ENCODE measurements at places on chromosomes 1 and 21.

GRCh38 chr1:10033359-10033845 is 644 bp downstream of the UBE4B start:
- DNase-seq = peak; percentile 32

- no peak for DNase-seq
Measured at GRCh38 chr1:1982379-1983232, 21.0 kb downstream of the CFAP74 start.

DNA sequence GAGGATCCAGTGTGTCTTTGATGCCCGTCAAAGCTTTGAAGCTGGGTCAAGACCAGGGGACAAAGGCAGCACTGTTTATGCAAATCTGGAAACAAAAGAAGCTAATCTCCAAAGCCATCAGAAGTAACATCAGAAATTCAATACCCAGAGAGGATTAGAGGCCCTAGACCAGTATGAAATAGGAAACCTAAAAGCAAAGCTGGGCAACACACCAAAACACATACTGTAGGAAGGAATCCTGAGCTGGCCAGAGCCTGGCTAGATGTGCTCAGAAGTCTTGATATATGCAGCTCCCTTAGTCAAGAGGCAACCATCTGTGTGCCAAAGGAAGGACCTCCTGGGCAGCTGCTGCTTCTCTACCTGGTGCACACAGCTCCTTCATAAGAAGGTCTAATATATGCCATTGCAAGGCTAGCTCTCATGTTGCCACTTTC is 12.3 kb downstream of the COLGALT2 start:
- DNase-seq = peak; percentile 76

DNA sequence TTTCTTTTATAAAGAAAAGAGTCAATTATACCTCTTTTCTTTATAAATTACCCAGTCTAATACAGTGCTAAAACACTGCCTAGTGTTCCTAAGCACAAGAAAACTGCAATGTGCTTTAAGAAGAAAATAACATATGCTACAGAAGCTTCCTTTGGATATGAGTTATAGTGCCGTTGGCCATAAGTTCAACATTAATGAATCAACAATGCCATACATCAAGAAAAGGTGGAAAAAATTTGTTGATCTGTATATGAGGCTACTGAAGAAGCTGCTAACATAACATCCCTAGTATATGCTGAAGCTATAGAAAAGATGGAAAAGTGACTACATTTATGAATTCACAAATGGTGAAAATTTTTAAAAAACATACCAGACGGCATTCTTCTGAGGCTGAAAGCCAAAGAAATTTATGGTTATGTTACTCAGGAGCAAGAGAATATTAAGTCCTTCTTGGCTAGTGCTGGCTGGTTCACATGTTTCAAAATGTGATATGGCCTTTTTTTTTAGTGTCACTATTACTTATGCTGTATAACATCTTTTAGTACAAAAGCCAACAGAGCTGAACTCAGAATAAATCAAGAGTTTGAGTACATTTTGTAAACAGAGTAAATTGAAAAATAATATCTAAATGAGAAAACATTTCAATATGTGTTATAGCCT is 743.2 kb upstream of the RGS18 start:
- no peak for DNase-seq

DNA sequence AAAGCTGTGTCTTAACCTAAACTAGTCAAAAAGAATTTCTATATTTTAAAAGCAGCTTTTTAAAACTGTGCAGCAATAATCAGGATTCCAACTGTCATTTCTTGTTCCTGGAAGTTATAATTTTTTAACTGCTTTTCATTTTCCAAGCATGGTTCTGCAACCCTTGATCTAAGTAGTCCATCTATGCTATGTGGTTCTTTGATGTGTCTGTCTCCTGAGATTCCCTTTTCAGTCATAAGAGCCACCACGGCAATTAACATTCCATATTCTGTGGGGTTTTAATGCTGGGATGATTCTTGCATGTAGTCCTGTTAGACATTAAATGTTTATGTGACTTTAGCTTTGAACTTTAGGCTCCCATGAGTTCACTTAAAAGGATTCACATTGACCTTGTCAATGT is 220.4 kb downstream of the TPR start:
- DNase-seq = no peak

DNA sequence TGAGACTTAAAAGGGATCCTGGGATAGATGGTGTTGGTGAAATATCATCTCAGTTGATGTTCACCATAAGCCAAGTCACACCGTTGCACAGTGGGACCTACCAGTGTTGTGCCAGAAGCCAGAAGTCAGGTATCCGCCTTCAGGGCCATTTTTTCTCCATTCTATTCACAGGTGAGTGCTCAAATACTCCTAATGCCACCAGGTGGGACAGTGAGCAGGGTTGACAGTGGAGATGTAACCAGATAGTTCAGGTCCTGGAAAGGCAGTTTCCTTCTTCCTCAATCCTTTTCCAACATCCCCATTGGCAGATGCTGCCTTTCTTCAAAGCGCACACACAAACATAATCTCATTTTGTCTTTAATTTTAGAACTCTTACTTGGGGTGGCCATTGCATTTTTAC is 11.6 kb downstream of the CD160 start:
- no peak for DNase-seq

DNA sequence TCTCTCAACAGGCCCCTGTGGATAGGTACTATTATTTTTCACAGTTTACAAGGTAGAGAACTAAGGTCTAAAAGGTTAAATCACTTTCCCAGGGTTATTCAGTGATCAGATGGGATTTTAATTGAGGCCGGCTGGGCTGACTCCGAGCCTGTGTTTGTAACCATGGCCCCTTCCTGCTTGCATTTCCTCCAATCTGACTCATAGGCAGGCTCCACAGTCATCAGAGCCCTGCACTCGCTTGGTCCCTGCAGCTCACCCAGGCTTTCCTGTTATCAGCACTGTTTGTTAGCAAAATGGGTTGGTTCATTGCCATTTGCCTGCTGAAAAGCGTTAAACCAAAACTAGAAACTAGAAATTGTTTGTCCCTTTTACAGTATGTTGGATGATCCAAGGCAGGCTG is 41.4 kb upstream of the LMX1A start:
- DNase-seq = peak; percentile 74

DNA sequence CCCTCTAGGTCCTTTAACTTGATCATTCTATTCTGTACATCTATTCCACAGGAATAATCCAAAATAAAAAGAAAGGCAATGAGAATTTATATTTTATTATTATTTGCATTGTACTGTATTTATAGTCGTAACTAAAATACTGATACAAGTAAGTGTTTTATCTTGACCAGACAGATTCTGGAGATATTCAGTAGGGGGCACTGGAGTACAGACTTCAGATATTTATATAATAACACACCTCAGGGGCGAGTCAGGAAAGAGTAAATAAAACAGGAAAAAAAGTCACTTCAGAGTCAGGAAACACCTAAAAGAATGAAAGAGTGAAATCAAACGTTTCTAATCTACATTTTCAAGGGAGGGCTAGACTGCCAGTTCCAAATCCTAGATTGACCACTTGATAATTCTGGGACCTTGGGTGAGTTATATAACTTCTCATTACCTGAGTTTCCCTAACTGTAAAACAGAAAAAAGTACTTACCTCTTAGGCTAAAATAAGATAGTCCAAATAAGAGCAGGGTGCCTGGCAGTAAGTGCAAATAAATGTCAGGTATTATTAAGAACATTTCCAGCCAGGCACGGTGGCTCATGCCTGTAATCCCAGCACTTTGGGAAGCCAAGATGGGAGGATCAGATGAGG is 31.1 kb upstream of the MTF1 start:
- DNase-seq = peak; percentile 41

GRCh38 chr21:42161956-42162681 is 56.8 kb upstream of the ABCG1 start:
- DNase-seq = no peak

DNA sequence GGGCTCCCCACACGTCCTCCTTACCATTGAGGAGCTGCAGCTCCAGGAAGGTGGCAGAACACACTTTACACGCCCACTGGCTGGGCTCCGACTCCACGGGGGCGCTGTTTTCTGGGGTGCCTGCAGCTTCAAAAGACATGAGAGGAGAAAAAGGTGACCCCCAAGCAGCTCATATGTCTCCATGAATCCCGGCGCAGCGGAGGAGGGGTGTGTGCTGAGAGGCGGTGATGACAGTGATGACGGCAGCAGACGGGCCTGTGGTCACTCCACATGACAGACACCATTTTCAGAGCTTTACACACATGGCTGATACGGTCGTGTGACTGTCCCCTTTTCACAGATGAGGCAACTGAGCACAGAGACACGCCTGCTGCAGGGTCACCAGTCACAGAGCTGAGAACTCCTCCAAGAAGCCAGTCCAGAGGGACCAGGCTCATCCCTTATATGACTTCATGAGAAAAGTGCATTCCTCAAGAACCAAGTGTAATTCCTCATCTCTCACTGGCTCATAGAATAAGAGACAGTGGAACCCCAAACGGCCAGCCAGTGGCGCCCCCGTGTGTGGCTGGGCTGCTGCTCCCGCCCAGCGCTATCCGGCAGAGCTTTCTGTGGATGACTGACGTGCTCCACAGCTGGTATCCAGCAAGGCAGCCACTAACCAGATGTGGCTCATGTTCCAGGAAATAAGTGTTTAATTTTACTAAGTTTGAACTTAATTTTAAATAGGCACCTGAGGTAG is 31.9 kb downstream of the PRDM15 start:
- peak; percentile 73 for DNase-seq

DNA sequence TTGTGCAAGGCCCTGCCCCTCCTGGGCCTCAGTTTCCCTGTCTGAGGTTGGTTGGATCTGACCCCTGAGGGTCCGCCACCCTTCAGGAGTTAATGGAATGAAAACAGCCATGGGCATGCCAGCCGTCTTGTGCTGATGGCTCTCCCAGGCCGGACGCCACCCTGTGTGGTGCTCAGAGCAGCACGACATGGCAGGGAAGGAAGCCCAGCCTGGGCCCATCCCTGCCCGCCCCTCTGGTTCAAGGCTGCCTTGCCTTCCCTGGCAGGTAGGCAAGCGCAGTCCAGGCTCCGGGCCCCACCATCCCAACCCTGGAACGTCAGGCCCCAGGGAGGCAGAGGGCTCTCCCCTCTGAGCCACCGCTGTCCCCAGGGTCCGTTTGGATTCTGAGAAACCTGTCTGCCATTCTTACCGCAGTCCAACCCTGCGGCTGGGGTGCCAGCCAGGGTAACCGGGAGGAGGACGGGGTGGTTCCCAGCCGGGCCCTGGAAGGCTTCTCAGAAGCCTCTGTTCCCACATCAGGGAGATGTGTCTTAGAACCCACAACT is 108.5 kb upstream of the IFFO2 start:
- DNase-seq = no peak

GRCh38 chr1:36087233-36088123 is 1.2 kb upstream of the ADPRS start:
- DNase-seq = no peak
